ENCODE measurements at places on chromosomes 4 and X.

DNA sequence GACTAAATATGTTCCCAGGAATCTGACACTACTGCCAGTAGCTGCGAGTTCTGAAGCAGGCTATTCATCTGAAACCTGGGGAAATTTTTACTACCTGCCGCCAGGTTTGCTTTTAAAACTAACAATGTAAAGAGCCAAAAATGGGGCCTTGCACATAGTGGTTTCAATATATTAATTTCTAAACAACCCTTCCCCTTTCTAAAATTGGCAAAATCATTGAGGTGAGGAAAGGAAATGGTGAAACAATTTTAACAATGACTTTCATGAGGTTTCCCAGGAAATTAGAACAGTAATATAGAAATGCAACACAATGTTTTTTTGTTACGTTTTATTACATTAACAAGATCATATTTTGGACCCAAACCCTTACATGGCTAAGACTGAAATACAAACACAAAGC, 21.3 kb downstream of the FANCB start:
- no peak for DNase-seq

GRCh38 chr4:83890816-83891215, 354.9 kb downstream of the GPAT3 start:
- no peak for DNase-seq

- no peak for DNase-seq
These were observed 51.7 kb downstream of the RAB28 start for GRCh38 chr4:13432453-13432852.

DNA sequence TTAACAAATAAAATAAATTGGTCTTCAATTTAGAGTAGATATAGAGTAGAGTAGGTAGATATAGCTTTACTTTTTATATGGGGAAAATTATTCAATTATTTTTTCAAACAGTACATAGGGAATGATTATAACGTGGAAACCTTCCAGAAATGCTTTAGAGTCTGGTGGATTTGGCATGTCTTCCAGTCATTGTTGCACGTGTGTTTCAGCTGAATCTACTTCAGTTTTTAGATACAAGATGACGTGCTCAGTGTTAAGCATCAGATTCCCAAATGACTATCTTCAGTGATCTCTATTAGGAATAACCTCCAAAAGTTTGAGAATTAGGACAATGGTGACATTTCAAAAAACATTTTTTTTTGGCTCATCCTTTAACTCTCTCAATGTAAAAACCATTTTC, 616.9 kb downstream of the ANKRD50 start:
- DNase-seq: no peak

GRCh38 chrX:130885996-130886395, 17.0 kb downstream of the ENOX2 start:
- DNase-seq: no peak

DNA sequence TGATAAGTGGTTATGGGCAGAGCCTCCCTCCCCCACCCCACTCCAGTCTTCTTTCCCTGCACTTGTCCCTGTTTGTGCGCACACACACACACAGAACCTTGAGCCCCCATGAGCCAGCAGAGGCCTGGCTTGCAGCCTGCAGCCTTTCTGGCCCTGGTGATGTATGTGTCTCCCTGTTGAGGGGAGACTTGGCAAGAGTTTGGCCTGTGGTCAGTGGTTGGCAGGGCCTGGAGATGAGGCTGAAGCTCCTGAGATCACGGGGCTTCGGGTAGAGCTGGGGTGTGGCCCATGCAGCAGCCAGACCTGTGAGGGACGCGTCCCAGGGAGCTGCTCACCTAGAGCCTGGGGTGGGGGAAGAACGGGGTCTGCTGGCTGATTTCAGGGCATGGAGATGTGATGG, 2.3 kb downstream of the GPR173 start:
- DNase-seq: no peak

DNA sequence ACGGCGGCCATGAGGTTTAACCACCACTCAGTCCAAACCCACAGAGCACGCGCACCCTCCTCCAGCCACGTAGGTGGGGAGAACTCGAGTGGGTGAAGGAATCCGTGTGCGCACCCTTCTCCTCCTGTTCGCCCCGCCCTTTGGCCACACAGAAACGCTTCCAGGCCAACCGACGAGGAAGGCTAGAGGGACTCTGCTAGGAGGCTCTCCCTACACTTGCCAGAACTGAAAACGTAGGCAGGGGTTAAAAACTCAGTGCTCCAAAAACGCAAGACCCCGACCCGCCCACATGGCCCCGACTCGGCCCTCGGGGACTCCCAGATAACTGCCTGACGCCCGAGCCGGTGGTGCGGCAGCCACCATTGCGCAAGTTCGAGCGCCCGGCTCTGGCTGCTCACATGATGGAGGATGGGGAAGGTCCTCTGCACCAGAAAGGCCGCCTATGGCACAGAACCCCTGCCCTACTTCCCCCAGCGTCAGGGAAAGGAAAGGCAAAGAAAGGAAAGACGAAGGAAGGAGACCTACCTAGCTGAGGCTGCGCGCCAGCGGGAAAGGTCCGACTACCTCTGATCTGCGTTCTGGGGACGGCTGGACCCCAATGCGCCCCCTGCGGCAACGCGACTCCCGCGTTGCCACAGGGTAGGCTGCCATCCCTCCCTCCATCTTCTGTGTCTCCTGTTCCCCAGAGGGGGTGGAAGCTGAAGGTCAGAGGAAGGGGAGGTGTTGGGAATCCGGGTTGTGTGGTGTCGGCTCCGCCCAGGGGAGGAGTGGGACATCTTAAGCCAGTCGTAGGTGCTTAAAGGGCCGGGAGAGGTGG, 201.9 kb upstream of the AGTR2 start:
- DNase-seq: no peak

DNA sequence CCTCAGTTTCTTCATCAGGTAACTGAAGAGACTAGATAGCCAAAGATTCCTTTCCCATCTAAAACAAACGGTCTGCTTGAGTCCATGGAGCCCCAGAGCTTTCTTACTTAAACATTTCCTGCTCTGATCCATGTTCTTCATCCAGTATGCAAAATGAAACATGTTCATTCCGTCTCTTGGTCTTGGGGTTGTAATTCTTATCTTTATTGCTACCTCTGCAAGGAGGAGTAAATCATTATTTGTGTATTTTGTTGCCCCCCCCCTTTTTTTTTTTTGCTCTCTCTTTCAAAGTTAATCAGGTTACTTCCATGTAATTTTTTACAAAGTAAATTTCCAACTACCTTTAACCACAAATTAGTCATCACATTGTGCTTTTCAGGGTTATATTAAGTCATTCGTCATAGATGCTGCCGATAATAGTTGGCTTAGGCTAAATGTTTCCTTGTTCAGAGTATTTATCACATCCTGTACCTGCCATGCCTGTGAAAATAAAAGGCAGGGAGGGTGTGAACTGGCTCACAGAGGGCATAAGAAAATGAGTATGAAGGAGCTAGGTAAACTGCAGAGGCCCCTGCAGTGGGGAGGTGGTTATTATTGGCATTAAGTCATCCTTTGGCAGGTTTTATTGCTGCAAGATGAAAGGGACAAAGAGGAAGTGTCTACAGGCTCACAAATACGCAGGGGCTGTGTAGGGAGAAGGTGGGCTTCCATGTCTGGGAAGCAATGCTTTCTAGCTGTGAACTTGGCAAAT, 76.7 kb upstream of the HS3ST1 start:
- no peak for DNase-seq

All from D341Med (cell line).